ENCODE measurements at places on chromosomes 1 and 21. TPM values are rescaled to one million over a fixed set of nuclear protein-coding genes. Genes with fewer than 3 reads are reported as not detected.

- no peak for DNase-seq
These were observed 19.6 kb downstream of the TMCC2 start for GRCh38 chr1:205247130-205247921.

DNA sequence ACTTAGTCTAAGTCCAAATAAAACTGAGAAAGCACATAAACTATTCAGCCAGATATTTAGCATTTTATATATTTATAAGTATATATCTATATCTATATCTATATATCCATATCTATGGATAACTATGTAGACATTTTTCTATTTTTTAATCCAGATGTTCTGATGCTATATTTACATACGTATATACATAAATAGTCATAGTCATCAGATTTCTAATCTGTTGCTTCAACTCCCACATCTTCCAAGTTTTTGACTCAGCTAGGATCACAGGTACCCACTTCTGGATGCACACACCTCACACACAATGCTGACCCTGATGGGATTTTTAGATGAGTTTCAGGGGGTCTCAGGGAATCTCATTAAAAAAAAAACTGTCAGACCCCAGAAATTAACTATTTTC, 52.2 kb upstream of the ZC3H11B start:
- no peak for DNase-seq

CFAP141 gene
- not detected for total RNA-seq

CYP4X1 gene
- 4.0 TPM for total RNA-seq

- DNase-seq = no peak
These were observed 99.4 kb upstream of the JUN start for GRCh38 chr1:58883037-58883887.

CCDC181 gene
- 0.99 TPM for total RNA-seq

DNA sequence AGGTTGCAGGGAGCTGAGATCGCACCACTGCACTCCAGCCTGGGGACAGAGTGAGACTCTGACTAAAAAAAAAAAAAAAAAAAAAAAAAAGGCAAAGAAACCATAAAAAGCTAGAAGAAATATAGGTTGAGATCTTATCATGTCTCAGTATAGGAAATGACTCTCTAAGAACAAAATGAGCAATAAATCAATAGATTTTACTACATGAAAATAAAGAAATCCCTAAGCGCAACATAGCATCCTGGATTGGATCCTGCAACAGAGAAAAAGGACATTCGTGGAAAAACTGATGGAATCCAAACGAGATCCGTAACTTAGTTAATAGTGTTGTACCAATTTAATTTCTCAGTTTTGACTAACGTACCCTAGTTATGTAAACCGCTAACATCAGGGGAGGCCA, 35.3 kb downstream of the SLC1A7 start:
- no peak for DNase-seq

DNA sequence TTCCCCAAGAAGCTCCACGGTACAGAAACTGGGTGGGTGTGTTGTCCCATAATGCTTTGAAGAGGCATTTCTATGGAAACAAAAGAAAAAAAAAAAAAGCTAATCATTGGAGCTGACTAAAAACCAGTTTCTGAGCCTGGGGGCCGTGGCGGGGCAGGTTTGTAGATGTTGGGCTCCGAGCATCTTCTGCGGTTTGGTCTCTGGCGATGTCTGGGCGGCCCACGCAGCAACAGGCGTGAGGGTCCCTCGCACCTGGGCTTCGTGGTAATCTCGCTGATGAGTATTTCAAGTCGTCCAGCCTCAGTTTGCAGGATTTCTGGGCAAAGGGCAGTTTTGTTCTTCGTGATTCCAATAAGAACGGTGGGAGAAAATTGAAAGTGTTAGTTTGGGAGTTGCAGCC, 6.8 kb downstream of the TP73 start:
- no peak for DNase-seq

GRCh38 chr1:118981436-118981835, 6.7 kb downstream of the TBX15 start:
- DNase-seq = no peak

BMP8A gene
- total RNA-seq = 3.0 TPM

CNR2 gene
- not detected for total RNA-seq

DNA sequence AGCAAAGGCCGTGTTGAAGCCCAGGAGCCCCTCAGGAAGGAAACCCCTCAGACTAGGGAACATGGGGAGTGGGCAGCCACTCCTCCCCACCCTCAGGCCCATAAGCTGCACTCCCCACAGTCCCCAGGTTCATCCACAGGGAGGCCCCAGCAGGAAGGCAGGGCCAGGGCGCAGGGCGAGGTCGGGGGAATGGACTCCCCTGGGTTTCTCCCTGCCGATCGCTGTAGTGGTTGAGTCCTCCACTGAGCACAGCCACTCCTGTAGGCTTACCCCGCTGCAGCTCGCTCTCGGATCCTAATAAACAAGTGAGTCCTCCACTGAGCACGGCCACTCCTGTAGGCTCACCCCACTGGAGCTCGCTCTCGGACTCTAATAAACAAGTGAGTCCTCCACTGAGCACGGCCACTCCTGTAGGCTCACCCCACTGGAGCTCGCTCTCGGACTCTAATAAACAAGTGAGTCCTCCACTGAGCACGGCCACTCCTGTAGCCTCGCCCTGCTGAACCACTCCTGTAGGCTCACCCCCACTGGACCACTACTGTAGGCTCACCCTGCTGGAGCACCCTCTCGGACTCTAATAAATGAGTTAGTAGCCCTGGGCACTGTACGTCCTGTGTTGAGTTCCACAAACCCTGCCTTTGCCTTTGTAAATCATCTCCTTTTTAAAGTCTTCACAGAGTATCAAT, 16.2 kb upstream of the COL18A1 start:
- no peak for DNase-seq

NTNG1 gene
- 1.4 TPM for total RNA-seq

- no peak for DNase-seq
These were observed 54.1 kb upstream of the SLC45A1 start for GRCh38 chr1:8263791-8264190.

DNA sequence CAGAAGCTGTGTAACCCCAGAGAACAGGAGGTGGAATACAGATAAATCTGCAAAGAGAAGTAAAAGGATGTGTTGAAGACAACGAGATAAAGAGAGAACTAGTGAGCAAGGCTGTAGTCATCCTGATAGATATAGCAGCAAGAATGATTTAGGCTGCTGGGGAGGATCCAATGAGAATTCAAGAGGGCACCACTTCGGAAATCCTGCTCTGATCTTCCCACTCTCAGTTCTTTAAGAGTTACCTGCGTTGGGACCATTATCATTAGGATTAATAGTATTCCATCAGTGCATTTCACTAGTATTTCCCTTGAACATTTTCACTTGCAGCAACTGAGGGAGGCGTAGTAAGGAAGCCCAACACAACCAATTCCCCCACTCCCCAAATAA, at the start of gene BRINP3:
Gene BRINP3, minus strand, starts transcription at position 103 of the 387 bp plus-strand sequence.
- no peak for DNase-seq

GRCh38 chr1:14365301-14365988, 233.0 kb upstream of the KAZN start:
- DNase-seq = no peak

SYT6 gene
- 0.06 TPM for total RNA-seq

GRCh38 chr21:30482130-30482529, 2.0 kb upstream of the KRTAP19-1 start:
- DNase-seq = no peak

- no peak for DNase-seq
These were observed at the start of gene ERVH48-1 for GRCh38 chr21:42925114-42925926. ERVH48-1 (minus strand) TSS chr21:42925630; CDS start chr21:42919006, 6,624 bp downstream.

GRCh38 chr1:98053471-98054366, 132.9 kb upstream of the DPYD start:
- no peak for DNase-seq

IFNAR1 gene
- total RNA-seq = 28.3 TPM

DNA sequence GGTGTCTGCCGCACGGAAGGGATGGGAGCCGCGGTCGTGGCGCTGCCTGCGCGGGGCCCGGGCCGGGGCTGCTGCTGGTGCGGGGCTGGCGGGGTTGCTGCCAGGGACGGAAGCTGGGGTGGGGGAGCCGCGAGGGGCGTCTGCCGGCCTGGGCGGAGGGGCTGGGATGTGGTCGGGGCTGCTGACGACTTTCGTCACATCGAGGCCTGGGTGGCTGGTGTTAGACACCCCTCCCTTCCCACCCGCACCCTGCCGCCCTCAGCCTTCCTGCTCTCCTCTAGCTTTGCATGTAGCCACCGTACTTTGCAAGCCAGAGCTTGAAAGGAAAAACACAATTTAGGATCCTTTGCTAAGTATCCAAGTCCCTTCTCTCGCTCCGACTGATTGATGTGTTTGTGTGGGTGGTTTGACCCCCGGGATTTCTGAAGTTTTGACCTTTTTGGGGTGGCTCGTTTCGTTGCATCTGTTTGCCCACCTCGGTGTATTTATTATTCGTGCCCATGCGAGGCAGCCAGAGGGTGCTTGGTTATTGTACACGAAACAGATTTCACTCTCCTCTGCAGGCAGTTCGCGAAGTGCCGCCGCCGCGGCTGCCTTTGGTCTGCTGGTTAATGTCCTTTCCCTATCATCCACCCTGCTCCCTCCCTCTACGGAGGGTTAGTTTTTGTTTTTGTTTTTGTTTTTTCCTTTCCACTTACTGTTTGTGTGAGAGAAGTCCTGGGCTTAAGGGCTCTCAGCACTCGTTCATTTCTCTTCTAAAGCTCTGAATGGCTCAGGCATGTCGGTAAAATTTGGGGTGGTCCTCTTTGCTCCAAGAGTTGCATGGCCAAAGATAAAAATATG, 868 bp downstream of the C1orf21 start:
- no peak for DNase-seq

DNA sequence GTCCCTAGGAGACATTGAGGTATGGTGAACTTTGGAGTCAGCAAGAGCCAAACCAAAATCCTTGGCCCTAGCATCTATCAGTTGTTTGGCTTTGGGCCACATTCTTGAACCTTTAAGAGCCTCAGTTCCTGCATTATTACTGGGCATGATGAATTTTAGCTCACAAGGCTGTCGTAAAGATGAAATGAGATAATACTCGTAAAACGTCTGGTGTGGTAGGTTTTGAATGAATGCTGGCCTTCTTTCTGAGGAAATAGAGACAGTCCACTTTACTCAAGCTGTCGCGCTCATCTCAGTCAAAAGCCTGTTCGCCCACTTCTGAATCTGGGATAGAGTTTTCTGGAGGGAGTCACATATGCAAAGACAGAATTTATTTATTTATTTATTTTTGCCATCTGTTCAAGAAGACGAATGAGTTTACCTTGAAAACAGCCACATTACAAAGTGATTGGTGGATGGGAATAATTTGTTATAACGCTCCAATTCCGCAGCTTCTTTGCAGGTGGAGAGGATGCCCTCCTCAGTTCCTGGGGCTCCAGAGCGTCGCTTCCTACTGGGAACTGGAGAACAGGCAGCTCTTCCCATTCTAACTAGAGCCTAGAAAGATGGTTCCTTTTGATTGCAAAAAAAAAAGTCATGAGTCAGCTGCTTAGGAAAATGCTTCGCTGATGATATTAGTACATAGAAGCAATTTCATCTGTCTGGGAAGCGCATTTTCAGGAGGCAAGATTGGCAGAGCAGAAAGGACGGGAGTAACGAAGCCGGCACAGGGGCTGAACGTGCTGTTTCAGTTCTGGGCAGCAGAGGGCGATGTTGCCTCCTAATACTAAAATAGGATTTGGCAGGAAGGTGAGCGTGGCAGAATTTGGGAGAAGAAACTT, 49.9 kb upstream of the CYP2J2 start:
- no peak for DNase-seq

- no peak for DNase-seq
These were observed 258.2 kb upstream of the C1orf105 start for GRCh38 chr1:172162236-172162635.

LAX1 gene
- 0.13 TPM for total RNA-seq

DNA sequence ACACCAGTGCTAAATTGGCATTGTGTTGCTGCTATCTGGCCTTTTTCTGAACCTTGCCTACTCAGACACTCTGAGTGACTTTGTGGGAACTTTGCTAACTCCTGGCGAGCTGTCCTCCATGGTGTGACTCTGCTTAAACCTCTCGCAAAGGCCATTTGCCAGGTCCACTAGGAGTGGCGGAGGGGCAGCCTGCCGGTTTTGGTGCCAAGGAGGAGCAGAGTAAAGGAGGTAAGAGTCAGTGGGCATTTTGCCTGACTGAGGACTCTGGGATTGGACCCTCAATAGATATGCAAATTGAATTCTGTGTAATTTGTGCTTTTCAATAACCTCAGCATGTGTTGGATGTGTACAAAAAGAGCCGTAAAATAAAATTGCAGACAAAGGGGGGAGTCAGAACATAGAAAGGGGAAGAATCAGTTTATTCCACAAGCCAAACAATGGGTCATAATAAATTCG, 386.6 kb upstream of the NFIA start:
- DNase-seq = no peak

GRCh38 chr1:68361346-68361910, 88.3 kb downstream of the RPE65 start:
- DNase-seq = no peak

ERICH3 gene
- under 0.01 TPM for total RNA-seq

DNA sequence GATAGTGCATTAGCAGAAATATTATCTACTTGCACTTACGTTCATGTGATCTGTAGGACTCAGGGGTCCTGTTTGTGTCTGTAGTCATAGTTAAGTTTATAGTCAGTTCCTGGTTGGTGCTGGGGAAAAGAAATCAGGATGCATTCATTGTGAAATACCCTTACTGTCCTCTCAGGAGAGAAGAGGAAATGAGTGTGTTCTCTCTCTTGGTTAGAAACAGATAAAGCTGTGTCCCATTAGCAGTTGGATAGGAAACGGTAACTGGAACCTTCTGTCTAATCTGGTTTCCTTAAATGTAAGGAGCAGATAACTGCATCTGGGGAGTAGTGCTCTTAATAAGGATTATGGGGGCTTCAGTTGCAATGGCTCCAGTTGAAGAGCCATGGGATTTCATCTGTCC, 8.9 kb downstream of the SDCCAG8 start:
- DNase-seq = no peak

GRCh38 chr1:211375949-211376348, 49.3 kb downstream of the TRAF5 start:
- no peak for DNase-seq

GRCh38 chr1:197976368-197976767, 59.2 kb downstream of the LHX9 start:
- no peak for DNase-seq
